NT2/D1 (cell line): ENCODE measurements at places on chromosomes 16 and 17.

DNA sequence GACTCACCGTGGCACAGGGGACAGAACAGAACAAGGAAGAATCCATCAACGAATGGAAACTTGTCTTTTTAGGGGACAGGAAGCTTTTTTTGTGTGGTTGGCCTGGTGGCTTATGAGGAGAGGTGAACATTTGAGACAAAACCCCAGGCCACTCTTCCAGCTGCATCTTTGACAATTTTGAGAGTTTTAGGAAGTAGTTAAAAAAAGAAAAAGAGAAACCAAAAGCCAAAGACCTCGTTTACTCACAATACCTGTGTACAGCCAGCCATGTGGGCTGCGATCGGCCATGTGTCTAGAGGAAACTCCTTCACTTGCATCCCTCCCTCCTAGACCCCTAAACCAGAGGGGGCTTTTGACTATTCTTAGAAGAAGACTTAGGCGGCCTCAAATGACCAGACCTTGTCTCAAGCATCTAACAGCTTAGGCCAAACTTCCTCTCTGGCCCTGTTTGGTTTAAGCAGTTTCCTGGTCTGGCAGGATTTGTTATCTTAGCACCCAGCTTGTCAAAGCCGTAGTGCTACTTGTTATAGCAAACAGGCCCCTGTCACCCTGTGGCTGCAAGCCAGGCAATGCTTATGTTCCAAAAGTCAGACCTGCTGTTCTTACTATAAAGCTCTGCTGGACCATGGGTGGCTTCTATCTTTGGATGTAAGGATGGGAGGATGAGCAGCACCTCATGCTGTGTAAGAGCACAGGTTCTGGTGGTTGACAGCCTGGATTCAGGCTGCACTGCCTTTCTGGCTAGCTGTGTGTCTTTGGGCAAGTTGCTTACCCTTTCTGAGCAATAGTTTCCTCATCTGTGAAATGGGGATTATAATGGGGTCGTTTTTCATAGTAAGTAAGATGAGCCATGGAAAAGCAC, 17.7 kb downstream of the KSR1 start:
- DNase-seq, result no peak

- DNase-seq, result no peak
Observed at GRCh38 chr16:88910284-88911135, 44.0 kb upstream of the PABPN1L start.

- DNase-seq, result peak; percentile 72
Observed at GRCh38 chr16:49855280-49855821, 561 bp downstream of the ZNF423 start.

GRCh38 chr16:65831903-65832666, 534.4 kb upstream of the CDH5 start:
- no peak for DNase-seq

DNA sequence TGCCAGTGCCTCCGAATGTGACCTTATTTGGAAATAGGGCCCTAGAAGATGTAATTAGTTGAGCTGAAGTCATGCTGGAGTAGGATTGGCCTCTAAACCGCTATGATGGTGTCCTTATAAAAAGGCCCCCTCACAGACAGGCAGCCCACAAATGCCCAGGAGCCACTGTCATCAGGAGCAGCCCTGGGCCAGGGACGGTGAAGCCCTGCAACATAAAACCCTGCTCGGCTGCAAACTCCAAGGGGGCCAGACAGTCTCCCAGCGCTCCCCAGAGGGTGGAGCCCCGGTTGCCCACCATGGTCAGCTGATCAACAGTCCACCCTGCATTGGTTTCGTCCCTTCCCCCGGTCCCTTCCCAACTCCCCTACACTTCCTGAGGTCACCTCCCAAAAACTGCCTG, 351.7 kb downstream of the FOXL1 start:
- no peak for DNase-seq

DNA sequence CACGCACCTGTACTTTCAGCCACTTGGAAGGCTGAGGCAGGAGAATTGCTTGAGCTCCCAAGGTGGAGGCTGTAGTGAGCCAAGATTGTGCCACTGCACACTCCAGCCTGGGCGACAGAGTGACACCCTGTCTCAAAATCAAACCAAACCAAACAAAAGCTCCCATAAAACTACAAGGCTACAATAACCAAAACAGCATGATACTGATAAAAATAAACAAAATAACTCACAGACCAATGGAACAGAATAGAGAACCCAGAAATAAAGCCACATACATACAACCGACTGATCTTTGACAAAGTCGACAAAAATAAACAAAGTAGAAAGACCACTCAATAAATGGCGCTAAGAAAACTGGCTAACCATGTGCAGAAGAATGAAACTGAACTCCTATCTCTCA, 37.2 kb downstream of the BRD7 start:
- DNase-seq, result no peak

DNA sequence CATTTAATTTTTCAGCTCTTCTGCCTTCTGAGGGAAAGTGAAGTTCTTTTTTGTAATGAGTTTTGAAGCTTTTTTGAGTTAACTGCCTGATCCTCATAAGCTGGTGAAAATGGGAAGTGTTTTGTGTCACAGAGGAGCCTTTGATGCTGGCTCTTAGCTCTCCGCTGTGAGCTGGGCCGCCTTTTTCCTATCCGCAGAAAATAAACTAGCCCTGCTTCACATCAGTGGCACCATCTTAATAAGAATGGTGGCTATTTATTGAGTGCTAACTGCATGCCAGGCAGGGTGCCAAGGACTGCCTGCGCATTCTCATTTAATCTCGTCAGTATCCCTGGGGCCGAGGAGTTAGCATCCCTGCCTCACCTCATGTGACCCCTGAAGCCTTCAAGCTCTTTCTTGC, 309.0 kb downstream of the CPPED1 start:
- no peak for DNase-seq

DNA sequence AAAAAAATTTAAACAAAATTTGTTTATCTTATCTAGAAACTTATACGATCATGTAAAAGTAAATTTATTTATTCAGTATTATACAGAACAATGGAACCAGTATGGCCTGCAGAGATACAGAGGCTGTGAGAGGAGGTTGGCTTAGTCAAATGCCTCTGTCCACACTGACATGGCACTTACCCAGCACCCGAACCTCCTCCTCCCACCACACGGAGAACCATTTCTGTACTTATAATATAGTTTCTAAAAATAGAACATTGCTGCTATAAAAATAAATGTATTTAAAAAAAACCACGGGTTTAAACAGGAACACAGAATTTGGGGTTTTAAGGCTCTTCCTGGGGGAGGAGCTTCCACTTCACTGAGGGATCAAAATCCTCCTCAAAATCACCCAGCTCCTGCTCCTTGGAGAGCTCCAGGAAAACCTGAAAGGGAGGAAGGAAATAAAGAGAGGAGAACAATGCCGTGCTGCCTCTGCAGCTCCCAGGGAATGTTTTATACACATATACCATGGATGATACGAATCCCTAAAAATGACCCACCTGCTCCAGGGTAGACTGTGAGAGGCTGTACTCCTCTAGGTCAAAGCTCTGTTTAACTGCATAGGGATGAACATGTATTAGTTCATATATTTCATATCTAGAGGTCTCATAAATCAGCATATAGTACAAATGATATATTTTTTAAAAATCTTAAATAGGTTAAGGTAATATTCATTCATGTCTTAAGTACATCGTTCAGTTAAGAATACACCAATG, 87.3 kb downstream of the ABCA8 start:
- DNase-seq, result no peak

DNA sequence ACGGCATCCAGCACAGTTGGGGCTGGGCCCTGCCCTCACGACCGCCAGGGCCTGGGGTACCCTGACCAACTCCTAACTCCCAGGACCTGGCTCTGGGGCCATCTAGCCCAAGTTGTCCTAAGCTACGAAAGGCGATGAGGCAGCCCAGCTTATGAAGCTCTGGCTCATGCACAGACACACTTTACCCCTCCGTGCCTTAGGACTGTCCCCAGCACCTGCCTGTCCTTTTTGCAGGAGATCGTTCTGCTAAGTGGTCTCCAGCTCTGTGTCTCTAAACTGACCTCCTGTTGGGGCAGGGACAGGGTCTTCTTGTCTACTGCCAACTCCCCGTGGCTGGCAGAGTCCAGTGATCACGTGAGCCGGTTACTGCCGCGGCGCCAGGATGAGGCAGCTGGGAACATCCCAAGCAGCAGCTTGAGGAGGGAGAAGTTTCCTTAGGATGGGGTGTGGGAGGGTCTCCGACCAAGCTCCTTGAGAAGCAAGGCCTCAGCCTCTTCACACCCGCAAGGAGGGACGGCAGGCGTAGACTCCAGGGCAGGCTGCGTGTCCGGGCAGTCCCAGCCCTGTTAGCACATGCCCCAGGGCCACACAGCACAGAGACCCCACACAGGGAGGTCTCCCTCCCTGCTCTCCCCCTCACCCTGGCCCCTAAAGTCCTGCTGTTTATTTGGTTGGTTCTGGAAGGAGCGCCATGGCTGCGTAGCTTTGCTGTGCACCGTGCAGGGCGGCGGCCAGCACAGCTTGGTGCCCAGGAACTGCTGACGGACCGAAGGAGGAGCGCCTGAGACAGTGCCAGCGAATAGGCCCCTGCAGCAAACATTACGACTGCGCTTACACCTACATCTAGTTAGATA, 16.4 kb upstream of the METRNL start:
- no peak for DNase-seq

GRCh38 chr17:70375406-70375805, 206.1 kb downstream of the KCNJ2 start:
- DNase-seq, result no peak

DNA sequence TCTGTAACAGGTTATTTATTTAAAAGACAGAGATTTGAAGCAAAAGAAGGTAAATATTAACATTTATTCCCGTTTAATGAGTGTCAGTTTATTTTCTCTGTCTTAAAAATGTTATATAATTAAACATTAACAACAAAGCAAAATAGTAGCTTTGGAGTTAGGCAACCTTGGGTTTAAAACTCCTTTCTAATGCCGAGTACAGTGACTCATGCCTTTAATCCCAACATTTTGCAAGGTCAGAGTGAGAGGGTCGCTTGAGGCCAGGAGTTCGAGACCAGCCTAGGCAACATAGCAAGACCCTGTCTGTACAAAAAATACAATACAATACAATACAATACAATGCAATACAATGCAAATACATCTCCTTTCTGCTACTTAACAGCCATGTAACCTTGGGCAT, 128.7 kb downstream of the CHD9 start:
- DNase-seq, result no peak
